Activated T-cell treated with anti-CD3 and anti-CD28 coated beads for 1 hour (primary cell): ENCODE measurements at places on chromosomes 3 and 15.

GRCh38 chr15:85507114-85507513 lies 126.7 kb downstream of the AKAP13 start:
- no peak for DNase-seq

GRCh38 chr3:52490939-52491526 lies 4.1 kb upstream of the STAB1 start:
- no peak for DNase-seq

- no peak for DNase-seq
Observed at GRCh38 chr3:182235504-182235903, 523.8 kb downstream of the SOX2 start.

GRCh38 chr3:134605556-134605955 lies 45.3 kb downstream of the KY start:
- no peak for DNase-seq

GRCh38 chr15:26103002-26103404 lies 239.9 kb upstream of the ATP10A start:
- no peak for DNase-seq
